ENCODE measurements at places on chromosomes 13 and 19.
A peak's percentile ranks its signal among the peaks of the same experiment; 100 is the strongest.

DNA sequence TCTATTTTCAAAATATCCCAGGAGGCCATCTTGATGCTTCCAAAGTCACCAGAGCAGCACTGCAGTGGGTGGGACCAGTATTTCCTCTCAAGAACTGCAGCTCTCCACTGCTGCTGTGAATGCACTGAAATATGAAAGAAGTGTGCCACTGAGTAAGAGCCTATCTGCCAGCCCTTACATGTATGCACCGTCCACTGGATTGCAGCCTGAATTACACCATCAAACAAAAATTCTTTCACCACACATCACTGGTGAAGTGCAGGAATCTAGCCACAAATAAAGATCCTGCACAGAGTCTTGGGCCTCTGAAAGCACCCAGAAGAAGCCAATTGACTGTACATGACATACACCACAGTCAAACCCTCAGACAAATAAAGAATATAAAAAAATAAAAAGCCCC is 249.0 kb downstream of the LHFPL6 start:
- no peak for DNase-seq

- peak; percentile 82 for DNase-seq
Measured at GRCh38 chr19:44723952-44724319, 24.6 kb upstream of the BCL3 start.

DNA sequence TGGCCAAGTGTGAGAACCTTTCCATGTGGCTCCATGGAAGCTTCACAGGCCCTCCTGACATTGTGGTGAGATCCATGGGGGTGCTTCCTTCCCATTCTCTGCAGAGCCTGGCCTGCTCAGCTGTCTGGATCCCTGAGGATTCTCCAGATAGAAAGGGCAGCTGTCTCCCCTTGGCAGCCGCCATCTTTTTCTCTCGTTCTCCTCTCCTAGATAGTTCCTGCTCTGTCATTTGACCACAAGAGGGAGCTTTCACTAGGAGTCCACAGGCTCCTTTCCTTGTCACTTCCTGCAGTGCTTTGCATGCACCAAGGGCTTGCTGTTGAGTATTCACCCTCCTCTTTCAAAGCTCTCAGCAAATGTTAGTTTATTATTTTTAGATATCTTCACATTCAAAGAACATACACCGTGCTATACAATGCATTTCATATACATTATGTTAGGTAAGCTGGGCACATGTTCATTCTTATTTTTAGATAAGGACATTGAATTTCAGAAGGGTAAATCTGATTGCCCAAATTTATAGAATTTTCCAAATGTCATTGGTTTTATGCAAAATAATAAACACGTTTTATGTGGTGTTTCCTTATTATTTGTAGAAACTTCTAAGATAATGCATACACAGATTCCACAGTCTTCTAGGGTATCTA is 133.2 kb downstream of the FRY start:
- DNase-seq, result no peak

GRCh38 chr19:48975947-48976847 is 11.1 kb downstream of the FTL start:
- DNase-seq, result no peak

- no peak for DNase-seq
Measured at GRCh38 chr19:48629599-48630295, 7.4 kb downstream of the DBP start.

- no peak for DNase-seq
Measured at GRCh38 chr13:46682015-46682414, 114.9 kb downstream of the ESD start.

DNA sequence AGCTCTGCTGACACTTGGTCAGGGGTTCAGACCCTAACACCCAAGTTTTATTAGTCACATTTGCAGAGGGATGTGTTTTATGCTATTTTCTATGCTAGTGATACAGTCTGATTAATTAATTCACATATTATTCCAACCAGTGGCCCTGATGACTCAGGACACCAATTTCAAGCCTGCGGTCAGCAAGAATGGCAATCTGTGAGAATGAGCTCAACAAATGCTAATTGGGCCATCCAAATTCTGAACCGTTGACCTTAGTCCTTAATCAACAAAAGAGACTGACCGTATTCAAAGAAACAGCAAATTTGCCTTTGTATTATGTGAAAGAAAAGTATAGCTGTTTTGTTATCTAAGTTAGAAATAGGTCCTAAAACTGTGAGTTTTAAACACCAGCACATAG is 9.6 kb upstream of the KL start:
- DNase-seq, result no peak

All from CD4-positive, alpha-beta T cell treated with Interleukin-15 for 1 hour (primary cell).